NCI-H1694 treated with DMSO at 0.1 percent for 48 hours (cell line): ENCODE measurements at places on chromosomes 3 and 15.

GRCh38 chr3:133124511-133124910 is 86.3 kb downstream of the TMEM108 start:
- DNase-seq: no peak

DNA sequence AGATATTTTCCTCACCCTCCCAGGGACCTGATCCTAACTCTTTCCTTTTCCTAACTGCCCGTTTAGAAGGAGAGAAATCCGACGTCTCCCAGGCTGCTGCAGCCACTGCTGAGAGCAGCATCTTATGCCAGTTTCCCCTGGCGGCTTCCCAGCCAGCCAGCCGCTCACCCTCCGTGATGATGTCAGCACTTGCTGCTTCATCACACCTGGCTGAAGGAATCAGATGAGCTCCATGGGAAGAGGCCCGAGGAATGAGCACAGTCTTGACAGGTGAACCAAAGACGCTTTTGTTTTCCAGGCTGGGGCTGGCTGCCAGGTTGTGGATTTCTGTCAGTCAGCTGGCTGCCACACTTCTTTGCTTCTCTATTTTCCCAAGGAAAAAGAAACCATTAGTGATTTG is 445.1 kb upstream of the RBMS3 start:
- DNase-seq: no peak

GRCh38 chr3:165459924-165460835 is 264.0 kb upstream of the SLITRK3 start:
- DNase-seq: no peak

- DNase-seq: no peak
These were observed 176.1 kb upstream of the FRMD4B start for GRCh38 chr3:69562020-69562419.

GRCh38 chr15:91482799-91483198 is 370.7 kb upstream of the SLCO3A1 start:
- no peak for DNase-seq

DNA sequence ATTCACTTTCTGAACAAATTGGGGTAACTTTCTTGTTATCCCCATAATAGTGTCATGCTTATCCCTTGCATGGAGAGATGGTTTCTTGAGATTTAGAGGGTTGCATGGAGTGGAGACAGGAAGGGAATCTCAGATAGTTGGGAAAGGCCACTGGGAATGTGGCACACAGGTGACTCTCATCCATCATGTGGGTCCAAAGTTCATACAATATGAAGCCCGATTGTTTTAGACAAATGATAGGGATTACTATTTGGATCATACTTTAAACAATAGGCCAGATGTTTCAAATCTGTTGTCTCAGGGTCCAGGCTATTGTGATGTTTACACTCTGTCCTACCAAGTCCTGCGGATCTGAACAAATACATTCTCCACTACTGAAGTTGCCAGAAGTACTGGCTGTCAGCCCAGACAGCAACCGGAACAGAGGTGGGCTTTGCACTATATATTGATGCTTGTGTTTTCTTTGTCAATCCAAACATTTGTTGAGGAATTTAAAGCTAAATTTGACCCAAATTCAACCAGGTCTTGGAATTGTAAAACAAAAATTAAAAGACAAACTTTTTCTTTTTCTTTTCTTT is 39.2 kb upstream of the NMNAT3 start:
- DNase-seq: no peak
